ENCODE measurements at places on chromosomes 12 and 14.

- no peak for DNase-seq
These were observed 17.8 kb downstream of the AK7 start for GRCh38 chr14:96409701-96410100.

DNA sequence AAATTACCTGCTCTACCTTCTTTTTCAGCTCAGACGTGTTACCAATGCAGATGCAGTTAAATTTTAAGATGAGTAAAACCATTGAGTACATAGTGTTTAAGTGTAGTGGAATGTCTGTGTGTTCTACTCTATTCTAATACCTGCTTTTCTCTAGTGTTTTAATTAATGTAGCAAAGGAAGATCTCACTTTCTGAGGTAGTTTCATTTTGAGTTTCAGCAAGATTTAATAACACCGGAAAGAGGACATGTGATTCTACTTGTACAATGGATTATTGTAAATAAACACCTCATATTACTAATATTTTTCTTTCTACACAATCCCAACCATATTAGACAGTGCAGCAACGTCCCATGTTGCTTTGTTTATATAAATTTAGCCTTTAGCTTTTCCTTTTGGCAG, 315.4 kb downstream of the RAD51B start:
- DNase-seq: no peak

- no peak for DNase-seq
These were observed 814.5 kb downstream of the RPS29 start for GRCh38 chr14:48771717-48772116.

GRCh38 chr12:44817687-44818086, 58.4 kb downstream of the NELL2 start:
- DNase-seq: no peak

- DNase-seq: no peak
These were observed 205.1 kb downstream of the NEDD1 start for GRCh38 chr12:97112136-97112535.

DNA sequence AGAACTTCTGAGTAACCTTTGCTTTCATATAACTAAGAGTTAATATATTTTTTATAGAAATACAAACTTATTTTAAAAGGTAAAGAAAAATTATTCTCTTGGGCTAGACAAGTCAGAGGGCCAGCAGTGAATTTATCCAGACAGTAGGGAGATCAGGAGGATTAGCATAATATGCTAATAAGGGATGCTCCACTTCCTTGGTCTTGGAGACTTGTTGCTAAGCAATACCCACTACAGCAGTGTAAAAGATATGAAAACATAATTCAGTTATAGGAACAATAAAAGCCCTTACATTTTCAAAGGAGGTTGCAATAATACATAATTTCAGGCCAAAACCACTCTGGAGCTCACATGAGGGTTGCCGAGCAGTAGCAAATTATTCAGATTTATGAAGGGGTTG, 615.6 kb downstream of the KCNH5 start:
- DNase-seq: no peak

DNA sequence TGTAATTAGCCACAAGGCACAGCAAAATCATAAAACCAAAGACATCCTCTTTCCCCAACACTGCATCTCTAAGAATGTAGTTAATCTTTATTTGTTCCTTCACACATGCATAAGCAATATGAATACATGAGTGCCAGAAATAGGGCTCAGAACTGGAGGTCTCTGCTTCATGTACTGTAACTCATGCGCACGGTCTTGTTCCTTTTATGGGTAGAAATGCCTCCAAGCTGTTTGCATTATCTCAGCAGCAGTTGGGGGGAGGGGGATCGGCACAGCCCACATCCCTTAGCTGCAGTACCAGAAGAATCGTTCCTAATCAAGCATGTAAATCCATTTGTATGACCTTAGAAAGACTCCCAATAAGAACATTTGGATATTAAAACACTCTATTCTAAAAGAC, 20.0 kb downstream of the RHOJ start:
- DNase-seq: no peak

DNA sequence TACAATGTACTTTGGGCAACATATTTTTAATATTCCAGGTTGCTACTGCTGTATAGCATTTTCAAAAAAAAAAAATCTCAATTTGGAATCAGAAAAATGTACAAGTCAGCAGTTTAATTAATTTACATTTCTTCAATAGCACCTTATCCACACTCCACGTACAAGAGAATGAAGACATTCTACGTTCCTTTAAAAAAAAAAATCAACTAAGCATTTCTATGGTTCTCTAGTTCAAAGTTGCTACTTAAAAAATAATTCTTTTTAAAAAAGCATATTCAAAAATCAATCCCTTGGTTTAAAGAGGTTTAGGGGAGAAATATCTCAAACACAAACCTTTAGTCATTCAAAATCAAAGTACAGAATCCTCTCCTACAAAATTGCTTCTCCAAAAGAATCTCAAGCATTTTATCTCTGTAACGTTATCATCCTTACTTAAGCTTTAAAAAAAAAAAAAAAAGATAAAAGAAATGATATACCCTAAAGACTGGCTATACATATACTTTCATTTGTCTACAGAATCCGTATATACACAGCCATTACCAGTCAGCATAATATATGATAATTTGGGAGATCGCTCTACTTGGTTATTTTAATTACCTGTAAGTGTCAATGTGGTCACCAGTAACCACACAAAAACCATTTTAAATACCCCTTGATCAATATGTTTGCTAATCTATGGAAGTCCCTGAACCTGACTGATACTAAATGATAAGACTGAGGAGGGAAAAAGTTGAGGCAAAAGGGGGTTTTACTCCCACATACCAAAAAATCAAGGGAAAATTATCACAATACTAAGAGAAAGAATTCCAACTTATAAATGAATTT, 2.7 kb downstream of the MED13L start:
- DNase-seq: no peak

DNA sequence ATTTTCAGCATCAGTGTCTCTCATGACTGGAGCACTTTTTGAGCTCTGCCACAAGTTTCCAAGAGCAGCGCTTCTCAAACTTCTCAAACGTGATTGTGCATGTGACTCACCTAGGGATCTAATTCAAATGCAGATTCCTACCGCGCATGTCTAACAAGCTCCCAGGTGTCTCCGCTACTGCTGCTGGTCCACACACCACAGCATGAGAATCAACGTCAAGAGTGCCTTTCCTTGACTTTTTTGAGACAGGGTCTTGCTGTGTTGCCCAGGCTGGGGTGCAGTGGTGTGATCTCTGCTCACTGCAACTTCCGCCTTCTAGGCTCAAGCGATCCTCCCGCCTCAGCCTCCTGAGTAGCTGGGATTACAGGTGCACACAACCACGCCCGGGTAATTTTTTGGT, 22.4 kb downstream of the GLRX5 start:
- no peak for DNase-seq

DNA sequence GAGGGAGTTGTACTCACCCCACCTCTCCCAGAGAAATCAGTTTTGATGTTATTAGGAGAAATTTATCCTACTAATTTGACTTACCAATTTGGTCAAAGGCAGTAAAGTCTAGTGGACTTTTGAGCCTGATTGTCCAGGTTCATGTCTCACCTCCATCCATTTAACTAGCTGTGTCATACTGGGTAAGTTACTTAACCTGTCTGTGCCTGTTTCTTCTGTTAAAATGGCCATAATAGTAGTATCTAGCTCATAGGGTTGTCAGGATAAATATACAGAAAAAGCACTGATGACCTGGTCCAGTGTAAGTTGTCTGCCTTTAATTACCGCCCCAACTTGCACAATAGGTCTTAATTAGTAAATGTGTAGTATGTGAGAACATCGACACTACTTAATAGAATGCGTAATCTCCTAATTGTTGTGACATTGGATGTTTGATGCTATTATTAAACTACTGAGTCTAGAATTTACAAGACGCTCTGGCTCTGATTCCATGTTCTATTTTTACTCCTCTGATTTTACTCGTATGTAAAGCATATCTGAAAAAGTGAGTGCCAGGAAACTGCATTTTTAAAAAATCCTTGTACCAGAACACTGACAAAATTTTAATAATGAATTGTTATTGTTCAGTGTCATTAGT, 1.5 kb downstream of the RAB21 start:
- DNase-seq: no peak

DNA sequence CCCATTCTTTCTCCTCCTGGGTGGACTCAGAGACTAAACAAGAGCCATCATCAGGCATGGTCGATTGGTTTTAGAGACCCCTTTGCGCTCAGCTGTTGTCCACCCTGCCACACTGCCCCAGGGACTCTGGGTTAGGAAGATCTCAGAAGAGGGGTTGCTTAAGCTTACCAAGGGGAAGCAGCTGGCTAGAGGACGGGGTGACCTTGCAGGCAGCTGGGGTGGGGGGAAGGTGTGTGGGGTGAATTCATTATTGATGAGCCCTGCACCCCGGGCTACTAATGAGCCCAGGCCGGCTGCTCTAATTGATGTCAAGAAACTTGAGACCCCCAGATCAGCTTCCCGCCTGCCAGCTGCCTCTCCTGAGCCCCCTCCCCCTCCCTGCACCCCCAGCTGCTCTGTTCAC, 8.7 kb upstream of the ZNF385A start:
- DNase-seq: no peak

DNA sequence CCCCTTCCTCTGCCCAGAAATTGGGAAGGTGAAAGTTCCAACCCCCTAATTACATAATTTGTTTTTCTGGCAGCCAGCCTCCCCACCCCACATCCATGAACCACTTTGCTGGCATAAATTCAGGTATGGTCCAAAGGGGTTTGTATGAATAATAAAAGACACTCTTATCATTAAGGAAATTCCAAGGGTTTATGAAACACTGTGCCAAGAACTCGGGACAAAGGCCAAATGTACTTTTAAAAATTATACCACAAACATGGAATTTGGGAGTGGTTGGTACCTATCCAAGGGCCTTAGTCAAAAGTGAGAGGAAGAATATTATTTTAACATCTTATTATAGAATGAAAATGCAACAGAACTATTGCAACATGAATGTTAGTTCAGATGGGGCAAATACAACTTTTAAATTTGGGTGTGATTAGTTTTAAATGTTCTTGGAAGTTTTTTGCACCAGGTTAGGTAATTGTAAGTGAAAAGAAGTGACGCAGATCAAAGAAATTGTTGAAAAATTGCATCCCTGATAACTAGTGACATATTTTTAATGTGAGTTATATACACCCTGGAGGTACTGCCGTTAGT, 217.8 kb downstream of the TMEM117 start:
- DNase-seq: peak; percentile 29

DNA sequence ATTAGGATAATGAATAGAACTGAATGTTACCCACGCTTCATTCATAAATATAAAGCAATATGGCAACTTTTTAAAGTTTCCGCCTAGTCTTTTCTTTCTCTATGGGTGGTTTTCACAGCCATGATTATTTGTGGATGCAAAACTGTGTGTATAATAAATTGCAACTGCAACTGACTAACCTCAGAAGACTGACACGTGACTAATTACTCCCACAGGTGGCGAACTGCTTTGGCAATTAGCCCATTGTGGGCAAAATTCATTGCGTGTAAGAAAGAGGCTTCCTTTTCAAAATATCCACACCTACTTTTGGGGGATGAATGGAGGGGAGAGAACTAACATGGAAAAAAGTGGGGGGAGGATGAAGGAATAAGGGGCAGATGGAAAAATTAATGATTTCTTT, 79.0 kb downstream of the SLC25A21 start:
- no peak for DNase-seq

DNA sequence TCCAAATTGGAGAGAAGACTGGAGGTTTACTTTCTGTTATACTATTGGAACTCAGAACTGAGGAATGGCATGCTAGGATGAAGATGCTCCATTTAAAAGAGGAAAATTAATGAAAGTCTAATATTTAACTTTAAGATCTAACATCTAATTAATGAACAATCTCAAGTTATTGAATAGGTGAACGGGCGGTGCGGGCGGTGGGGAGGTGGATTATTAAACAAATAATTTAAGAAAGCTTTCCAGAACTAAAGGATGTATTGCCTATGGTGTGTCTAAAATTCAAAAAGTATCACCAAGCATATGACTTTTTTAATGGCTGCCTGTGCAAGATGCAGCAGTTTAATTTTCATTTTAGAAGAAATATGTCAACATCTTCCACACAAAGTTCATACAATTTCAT, 1747.1 kb upstream of the SEL1L start:
- DNase-seq: no peak

GRCh38 chr12:122265476-122265875, 818 bp downstream of the VPS33A start:
- DNase-seq: no peak

DNA sequence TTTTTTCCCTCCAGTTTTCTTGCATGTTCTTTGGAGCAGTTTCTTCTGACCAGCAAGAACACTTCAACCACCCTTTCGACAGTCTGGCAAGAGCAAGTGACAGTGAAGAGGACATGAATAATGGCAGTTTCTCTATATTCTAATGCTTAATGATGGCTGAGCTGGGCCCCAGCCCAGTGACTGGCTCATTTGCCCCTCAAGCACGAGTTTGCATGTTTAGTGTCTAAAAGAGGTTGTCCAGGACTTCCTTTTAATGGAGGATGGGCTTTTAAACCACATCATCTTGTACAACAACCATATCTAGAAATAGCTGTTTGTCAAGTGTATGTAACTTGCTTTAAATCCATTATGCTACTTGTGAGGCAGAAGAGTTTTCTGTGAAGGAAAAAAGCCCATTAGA, 28.4 kb downstream of the RAD9B start:
- DNase-seq: no peak

DNA sequence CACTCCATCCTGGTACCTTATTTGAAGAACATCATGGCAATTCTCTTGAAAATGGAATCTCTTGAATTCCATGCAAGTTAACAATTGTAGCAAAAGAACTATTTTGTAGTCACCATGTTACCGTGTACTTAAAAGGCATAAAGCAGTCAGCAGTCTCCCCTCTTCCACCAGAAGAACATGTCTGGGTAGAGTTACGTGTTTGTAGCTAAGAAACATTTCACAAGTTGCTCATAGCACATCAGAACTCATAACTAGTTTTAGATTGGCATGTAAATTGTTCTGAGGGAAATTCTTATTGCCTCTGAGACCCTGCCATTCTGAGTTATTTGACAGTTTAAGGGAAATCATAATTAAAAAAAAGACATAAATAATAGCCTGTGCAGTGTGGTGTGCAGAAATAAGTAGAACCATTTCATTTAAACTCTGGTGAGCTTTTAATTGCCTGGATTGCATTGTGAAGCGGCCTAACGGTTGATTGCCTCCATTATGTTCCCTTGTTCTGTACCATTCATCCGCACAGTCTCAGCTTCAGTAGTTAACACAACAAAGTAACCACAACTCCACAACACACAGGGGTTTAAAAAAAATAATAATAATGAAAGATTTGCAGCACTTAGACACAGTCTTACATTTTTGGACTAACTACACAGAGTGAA, 2.6 kb downstream of the LMO3 start:
- no peak for DNase-seq

Data from fibroblast of skin of left biceps (primary cell).